Sigmoid colon (tissue), 7 donors: ENCODE measurements at places on chromosomes 12 and 14. TPM values are rescaled to one million over a fixed set of nuclear protein-coding genes. Genes with fewer than 3 reads are reported as not detected.
A peak's percentile ranks its signal among the peaks of the same experiment; 100 is the strongest.

DNA sequence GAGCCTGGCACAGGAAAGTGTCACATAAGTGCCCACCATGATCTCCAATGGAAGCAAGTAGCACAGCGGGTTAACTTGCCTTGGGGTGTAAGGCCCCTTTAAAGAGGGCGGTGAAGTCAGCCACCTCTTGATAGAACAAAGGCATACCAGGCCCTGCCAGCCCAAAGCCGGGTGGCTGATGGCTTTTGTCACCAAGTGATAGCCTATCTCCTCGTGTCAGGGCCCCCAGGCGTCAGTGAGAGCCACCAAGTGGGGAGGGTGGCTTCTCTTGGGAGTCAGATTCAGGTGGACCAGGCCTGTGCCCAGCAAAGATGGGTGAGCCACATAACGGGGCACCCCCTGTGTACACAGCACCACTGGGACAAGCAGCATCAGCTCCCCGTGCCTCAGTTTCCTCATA lies 8.3 kb upstream of the MYL2 start:
- H3K27me3 ChIP-seq = peaks cover 5% of the 10 kb centered on the region
- H3K4me1 ChIP-seq = no peaks in the 10 kb centered on the region
- no peak overlapping the region for H3K4me3 ChIP-seq
- H3K27ac ChIP-seq = no peak overlapping the region
- no peaks in the 10 kb centered on the region for H3K36me3 ChIP-seq

- no peaks in the 10 kb centered on the region for H3K36me3 ChIP-seq
- H3K4me1 ChIP-seq = peaks cover 4% of the 10 kb centered on the region
- no peak overlapping the region for H3K4me3 ChIP-seq
- DNase-seq = no peak
Observed at GRCh38 chr12:42472376-42472775, 117.2 kb downstream of the PRICKLE1 start.

DNA sequence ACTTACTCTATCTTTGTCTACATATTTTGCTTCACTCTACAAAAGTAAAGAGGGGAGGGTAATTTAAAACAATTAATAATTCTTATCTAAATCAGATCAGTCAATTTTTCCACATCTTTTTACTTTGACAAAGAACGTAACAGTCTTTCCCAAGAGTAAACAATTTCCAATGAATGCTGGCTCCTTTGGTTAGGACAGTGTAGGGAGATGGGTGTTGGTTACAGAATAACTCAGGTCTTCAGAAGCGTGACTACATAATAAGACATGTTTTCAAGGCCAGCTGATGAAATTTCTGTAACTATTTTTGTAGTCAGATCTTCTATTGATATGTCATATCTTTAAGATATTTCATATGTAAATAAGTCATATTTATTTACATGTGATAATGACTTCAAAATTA lies 183.0 kb upstream of the CAND1 start:
- H3K27ac ChIP-seq = no peak overlapping the region
- no peak overlapping the region for H3K4me3 ChIP-seq
- H3K27me3 ChIP-seq = no peaks in the 10 kb centered on the region
- H3K36me3 ChIP-seq = no peaks in the 10 kb centered on the region
- no peak for DNase-seq

DNA sequence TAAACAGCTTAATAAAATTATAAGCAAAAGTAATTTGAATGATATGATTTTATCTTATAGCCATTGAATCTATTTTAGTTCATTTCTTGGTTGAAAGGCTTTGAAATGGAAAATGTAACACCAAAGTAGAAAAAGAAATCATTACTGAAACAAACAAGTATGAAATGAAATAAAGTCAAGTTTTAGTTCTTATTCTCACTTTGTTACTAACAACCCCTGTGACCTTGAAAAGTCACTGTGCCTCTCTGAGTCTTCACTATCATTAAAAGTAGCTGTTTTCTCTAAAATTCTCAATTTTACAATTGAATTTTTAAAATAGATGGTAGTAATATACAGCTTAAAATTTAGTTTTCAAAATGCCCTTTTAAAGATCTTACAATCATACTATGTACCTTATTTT lies 32.4 kb upstream of the SLC17A8 start:
- no peak for DNase-seq
- peaks cover 8% of the 10 kb centered on the region for H3K36me3 ChIP-seq
- H3K27me3 ChIP-seq = no peaks in the 10 kb centered on the region
- H3K27ac ChIP-seq = no peak overlapping the region
- H3K4me3 ChIP-seq = no peak overlapping the region
- no peaks in the 10 kb centered on the region for H3K4me1 ChIP-seq

GRCh38 chr12:40980427-40980961 lies 207.6 kb upstream of the PDZRN4 start:
- H3K4me1 ChIP-seq = peaks cover 14% of the 10 kb centered on the region
- H3K36me3 ChIP-seq = no peaks in the 10 kb centered on the region
- H3K27ac ChIP-seq = no peak overlapping the region
- no peak overlapping the region for H3K4me3 ChIP-seq
- no peaks in the 10 kb centered on the region for H3K27me3 ChIP-seq

DNA sequence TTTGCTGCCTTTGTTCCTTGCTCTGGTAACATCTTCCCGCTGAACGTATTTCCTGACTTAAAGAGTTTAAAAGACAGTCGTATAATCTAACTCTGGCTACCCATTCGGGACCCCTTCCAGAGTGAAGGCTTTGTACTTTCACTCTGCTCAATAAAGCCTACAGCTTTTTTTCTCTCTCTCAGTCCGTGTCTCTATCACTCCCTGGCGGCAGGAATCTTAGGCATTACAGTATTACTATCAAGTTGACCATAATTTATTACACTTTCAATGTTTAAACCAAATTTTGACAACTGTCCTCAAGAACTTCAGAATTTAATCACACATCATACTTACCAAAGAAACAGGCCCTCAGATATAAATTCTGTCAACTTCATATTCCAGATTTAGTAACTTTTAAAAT lies 967.9 kb downstream of the FSCB start:
- H3K4me1 ChIP-seq = no peaks in the 10 kb centered on the region
- no peaks in the 10 kb centered on the region for H3K36me3 ChIP-seq
- H3K4me3 ChIP-seq = no peak overlapping the region
- H3K27ac ChIP-seq = no peak overlapping the region
- H3K27me3 ChIP-seq = no peaks in the 10 kb centered on the region
- DNase-seq = no peak

GRCh38 chr12:74401966-74402365 lies 135.7 kb upstream of the ATXN7L3B start:
- DNase-seq = no peak
- H3K27ac ChIP-seq = no peak overlapping the region
- no peaks in the 10 kb centered on the region for H3K27me3 ChIP-seq

- H3K36me3 ChIP-seq = no peaks in the 10 kb centered on the region
- no peak for DNase-seq
- H3K27ac ChIP-seq = no peak overlapping the region
- no peaks in the 10 kb centered on the region for H3K27me3 ChIP-seq
- no peaks in the 10 kb centered on the region for H3K4me1 ChIP-seq
Observed at GRCh38 chr12:54926246-54926645, 58.3 kb downstream of the TESPA1 start.

- peaks cover 8% of the 10 kb centered on the region for H3K4me1 ChIP-seq
- no peaks in the 10 kb centered on the region for H3K36me3 ChIP-seq
- H3K27ac ChIP-seq = no peak overlapping the region
Observed at GRCh38 chr14:69344171-69344570, 53.9 kb downstream of the ERH start.

DNA sequence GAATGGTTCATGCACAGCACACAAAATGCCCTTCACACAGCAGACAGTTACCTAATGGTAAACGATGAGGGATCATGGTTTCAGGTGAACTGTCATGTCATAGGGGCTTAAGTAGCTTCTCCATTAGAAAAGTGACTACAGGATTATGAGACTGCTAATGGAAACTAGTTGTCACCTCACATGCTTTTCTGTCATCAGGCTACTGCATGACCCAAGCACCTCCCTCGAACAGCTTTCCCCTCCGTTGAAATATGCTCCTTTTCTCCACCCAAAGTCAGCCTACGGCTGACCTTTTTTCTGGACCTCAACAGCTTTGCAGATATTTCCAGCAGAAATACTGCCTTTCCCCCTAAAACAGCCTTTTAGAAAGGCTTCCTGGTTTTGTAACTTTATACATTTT lies 467.3 kb downstream of the EGLN3 start:
- no peak overlapping the region for H3K27ac ChIP-seq
- H3K27me3 ChIP-seq = no peaks in the 10 kb centered on the region
- no peak overlapping the region for H3K4me3 ChIP-seq

GRCh38 chr12:31031951-31032335 lies 41.7 kb upstream of the DDX11 start:
- no peak overlapping the region for H3K4me3 ChIP-seq
- no peaks in the 10 kb centered on the region for H3K27me3 ChIP-seq
- H3K4me1 ChIP-seq = no peaks in the 10 kb centered on the region
- no peaks in the 10 kb centered on the region for H3K36me3 ChIP-seq
- DNase-seq = no peak

GRCh38 chr14:105205673-105206208 lies 24.6 kb upstream of the NUDT14 start:
- no peak overlapping the region for H3K27ac ChIP-seq
- H3K36me3 ChIP-seq = peaks cover 20% of the 10 kb centered on the region
- no peak for DNase-seq
- H3K27me3 ChIP-seq = peaks cover 21% of the 10 kb centered on the region

GRCh38 chr14:51774209-51774608 lies 86.2 kb upstream of the GNG2 start:
- H3K27me3 ChIP-seq = no peaks in the 10 kb centered on the region
- H3K27ac ChIP-seq = no peak overlapping the region
- H3K36me3 ChIP-seq = no peaks in the 10 kb centered on the region
- DNase-seq = no peak

- H3K27me3 ChIP-seq = peaks cover 3% of the 10 kb centered on the region
- H3K4me1 ChIP-seq = no peaks in the 10 kb centered on the region
- no peak for DNase-seq
Observed at GRCh38 chr14:21840765-21841164, 167.1 kb upstream of the OR4E1 start.

GRCh38 chr14:76235628-76236027 lies 83.9 kb downstream of the GPATCH2L start:
- H3K36me3 ChIP-seq = no peaks in the 10 kb centered on the region
- H3K27ac ChIP-seq = no peak overlapping the region
- no peak for DNase-seq
- H3K4me1 ChIP-seq = no peaks in the 10 kb centered on the region

GRCh38 chr12:53044896-53045695 lies 4.8 kb upstream of the TNS2 start:
- H3K36me3 ChIP-seq = no peaks in the 10 kb centered on the region
- H3K27ac ChIP-seq = peak overlapping the region; percentile 100
- DNase-seq = peak; percentile 69
- peak overlapping the region; percentile 62 for H3K4me3 ChIP-seq
- H3K4me1 ChIP-seq = peaks cover 54% of the 10 kb centered on the region

GRCh38 chr12:56298828-56299227 lies 1.3 kb downstream of the CS start:
- H3K4me1 ChIP-seq = peaks cover 48% of the 10 kb centered on the region
- H3K36me3 ChIP-seq = no peaks in the 10 kb centered on the region
- no peak overlapping the region for H3K4me3 ChIP-seq
- no peaks in the 10 kb centered on the region for H3K27me3 ChIP-seq
- DNase-seq = no peak
- peak overlapping the region; percentile 95 for H3K27ac ChIP-seq

- no peak overlapping the region for H3K27ac ChIP-seq
- H3K4me1 ChIP-seq = no peaks in the 10 kb centered on the region
- no peaks in the 10 kb centered on the region for H3K36me3 ChIP-seq
- no peak overlapping the region for H3K4me3 ChIP-seq
- no peaks in the 10 kb centered on the region for H3K27me3 ChIP-seq
Observed at GRCh38 chr12:99920353-99920960, 64.3 kb downstream of the ANKS1B start.

SCN8A gene
- total RNA-seq = 0.83 TPM

TAS2R19 gene
- total RNA-seq = 5.0 TPM

KRT77 gene
- total RNA-seq = not detected

PSMD9 gene
- total RNA-seq = 91.4 TPM

IRAK3 gene
- 15.8 TPM for total RNA-seq

ESYT1 gene
- 102 TPM for total RNA-seq
